ENCODE measurements at places on chromosomes 5 and 9.

GRCh38 chr9:114172981-114173833 lies 17.9 kb downstream of the COL27A1 start:
- DNase-seq: no peak

DNA sequence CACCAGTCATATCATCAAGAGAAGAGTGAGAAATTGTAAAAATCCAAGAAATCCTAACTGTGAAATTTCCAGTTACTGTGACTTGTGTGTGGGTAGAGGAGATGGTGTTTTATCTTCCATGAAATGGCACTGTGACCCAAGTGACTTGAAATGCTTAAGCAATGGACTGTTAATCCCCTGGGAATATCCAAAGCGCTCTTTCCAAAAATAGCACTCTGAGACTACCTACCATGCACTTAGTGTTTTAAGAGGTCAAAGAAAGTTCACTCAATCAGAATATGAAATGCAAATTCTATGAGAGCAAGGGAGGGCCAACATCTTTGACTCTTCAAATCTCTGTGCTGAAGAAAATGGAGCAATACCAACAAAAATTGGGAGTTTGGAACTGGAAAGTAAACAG lies 244.0 kb downstream of the GABRB2 start:
- DNase-seq: no peak

DNA sequence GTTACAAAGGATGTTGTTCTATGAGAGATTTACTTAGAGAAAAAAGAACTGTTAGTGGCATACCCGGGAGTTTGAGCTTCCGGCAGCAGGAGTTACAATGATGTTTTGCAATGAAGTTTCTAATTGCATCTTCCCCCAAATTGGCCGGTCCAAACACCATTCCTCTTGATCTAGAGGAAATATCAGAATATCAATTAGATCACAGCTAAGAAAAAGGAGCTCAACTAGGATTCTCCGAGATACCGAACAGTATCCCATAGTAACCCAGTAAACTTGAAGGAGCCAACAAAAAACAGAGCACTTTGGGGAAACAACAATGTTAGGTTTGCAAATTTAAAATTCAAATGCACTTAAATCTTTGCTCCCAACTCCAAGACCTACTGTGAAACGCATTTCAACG lies 159.5 kb downstream of the TRPM6 start:
- DNase-seq: no peak

- peak; percentile 13 for DNase-seq
These were observed 871.4 kb upstream of the CDH10 start for GRCh38 chr5:25516141-25516540.

GRCh38 chr9:107422189-107423185 lies 67.1 kb downstream of the KLF4 start:
- peak; percentile 75 for DNase-seq

Data from urothelium cell line (cell line).